GM12892 (cell line): ENCODE measurements at places on chromosomes 5 and 9.

DNA sequence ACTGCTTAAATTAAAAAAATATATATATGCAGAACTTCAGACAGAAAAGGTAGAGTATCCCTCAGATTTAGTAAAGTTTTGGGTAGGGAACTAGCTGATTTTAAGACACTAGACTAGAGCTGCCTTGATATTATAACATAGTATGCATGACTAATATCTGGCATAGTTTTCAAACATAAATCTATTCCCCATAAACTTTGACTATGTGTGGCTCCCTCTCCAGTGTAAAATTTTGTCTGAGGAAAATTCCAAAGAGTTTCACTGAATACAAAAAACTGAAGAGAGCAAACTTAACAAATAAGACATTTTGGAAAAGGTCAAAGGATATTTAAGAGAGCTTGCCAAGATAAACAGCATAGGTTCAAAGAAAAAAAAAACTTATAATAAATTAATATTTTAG, 66.2 kb upstream of the ZNF462 start:
- no peak for DNase-seq

GRCh38 chr5:67266654-67267350, 70.2 kb upstream of the CD180 start:
- DNase-seq = no peak

DNA sequence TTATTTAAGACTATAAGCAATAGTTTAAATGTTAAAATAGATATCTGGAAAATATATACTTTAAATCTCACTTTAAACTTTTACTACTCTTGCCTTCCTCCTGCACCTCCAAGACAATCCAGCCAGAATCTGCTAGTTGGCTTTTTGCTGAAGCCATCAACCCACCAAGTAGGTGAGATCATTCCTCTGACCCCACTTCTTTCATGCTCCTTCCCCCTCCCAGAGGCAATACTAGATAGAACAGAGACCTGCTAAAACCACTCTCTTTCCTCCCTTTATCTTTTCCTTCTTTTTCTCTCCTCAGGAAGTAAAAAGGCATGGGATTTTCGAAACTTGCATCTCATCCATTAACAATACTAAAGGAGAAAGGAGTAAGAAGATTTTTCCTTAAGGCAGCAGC, 30.1 kb upstream of the CAMK4 start:
- no peak for DNase-seq

- DNase-seq = no peak
These were observed 267.9 kb downstream of the COX7C start for GRCh38 chr5:86885489-86886230.

GRCh38 chr9:71984403-71984802, 73.0 kb downstream of the C9orf85 start:
- DNase-seq = no peak

DNA sequence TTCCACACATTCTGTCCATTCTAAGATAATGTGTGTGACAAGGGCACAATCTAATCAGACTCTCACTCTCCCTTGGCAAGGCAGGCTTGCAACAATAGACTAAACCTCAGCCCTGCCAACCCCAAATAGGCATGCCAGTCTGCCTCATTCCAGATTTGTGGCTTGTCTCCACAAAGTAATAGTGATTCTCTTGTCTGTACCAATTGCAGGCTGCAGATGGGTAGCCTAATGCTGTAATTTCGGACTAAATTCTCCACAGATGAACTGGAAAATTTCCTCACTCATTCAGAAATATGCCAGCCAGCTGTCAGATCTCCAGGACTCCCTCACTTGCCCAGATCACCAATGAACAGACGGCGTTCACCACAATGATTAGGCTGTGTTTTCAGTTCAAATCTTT, 413.6 kb downstream of the ELAVL2 start:
- no peak for DNase-seq
